ENCODE measurements at places on chromosomes 12 and 14.

- H3K27me3 ChIP-seq = no peaks in the 10 kb centered on the region
- no peak overlapping the region for H3K4me3 ChIP-seq
- H3K36me3 ChIP-seq = no peaks in the 10 kb centered on the region
- H3K4me1 ChIP-seq = no peaks in the 10 kb centered on the region
- DNase-seq = no peak
Measured at GRCh38 chr12:101733166-101733565, 6.1 kb downstream of the SYCP3 start.

DNA sequence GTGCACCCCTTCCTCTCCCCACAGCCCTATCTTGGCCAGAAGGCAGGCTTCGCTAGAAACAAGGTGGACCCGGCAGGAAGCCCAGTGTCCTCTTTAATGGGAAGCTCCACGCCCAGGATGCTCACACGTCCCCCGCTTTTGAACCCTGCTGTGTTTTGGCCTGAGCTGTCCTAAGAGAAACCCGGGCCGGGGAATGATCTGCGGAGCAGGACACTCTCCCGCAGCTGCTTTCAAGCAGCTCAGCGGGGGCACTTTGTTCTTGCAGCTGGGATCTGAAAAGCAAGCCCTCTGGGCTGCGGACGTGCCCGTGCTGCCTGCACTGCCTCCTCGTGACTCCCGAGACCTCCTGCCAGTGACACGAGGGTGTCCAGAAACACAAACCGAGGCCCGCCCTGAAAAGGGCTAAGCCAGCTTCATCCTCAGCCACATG lies 30.0 kb downstream of the SCARB1 start:
- no peaks in the 10 kb centered on the region for H3K36me3 ChIP-seq
- H3K4me3 ChIP-seq = no peak overlapping the region
- peak overlapping the region; percentile 59 for H3K27ac ChIP-seq

DNA sequence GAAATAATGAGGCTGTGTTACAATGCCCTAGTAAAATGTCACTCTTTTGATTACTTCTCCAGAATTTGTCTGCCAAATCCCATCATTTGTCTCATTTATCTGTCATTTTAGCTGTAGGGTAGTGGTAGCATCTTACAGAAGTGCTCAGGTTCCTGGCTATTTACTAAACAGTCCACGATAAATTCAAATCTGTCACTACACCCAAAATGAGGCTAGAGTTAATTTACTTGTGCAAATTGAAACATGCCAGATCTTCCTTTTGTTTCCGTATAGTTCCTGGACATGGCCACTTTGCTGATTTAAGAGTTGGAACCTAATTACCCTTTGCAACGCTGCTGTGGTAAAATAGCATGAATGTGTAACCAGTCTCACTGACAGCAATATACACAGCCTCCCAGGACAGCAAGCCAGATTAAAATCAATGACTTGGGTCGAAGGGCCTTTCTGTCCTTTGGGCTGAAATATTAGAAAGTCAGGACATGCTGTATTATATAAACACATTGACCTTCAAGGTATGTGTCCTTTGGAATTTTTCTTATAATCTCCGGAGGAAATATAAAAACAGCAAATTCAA lies 485.4 kb downstream of the MDGA2 start:
- H3K27me3 ChIP-seq = no peaks in the 10 kb centered on the region
- H3K36me3 ChIP-seq = no peaks in the 10 kb centered on the region
- no peak overlapping the region for H3K27ac ChIP-seq
- DNase-seq = no peak
- no peaks in the 10 kb centered on the region for H3K4me1 ChIP-seq
- H3K4me3 ChIP-seq = no peak overlapping the region

GRCh38 chr12:69284131-69284530 lies 44.8 kb downstream of the CPSF6 start:
- H3K27ac ChIP-seq = no peak overlapping the region
- H3K4me3 ChIP-seq = peak overlapping the region; percentile 36
- no peaks in the 10 kb centered on the region for H3K4me1 ChIP-seq
- DNase-seq = peak; percentile 62
- no peaks in the 10 kb centered on the region for H3K27me3 ChIP-seq
- no peaks in the 10 kb centered on the region for H3K36me3 ChIP-seq

DNA sequence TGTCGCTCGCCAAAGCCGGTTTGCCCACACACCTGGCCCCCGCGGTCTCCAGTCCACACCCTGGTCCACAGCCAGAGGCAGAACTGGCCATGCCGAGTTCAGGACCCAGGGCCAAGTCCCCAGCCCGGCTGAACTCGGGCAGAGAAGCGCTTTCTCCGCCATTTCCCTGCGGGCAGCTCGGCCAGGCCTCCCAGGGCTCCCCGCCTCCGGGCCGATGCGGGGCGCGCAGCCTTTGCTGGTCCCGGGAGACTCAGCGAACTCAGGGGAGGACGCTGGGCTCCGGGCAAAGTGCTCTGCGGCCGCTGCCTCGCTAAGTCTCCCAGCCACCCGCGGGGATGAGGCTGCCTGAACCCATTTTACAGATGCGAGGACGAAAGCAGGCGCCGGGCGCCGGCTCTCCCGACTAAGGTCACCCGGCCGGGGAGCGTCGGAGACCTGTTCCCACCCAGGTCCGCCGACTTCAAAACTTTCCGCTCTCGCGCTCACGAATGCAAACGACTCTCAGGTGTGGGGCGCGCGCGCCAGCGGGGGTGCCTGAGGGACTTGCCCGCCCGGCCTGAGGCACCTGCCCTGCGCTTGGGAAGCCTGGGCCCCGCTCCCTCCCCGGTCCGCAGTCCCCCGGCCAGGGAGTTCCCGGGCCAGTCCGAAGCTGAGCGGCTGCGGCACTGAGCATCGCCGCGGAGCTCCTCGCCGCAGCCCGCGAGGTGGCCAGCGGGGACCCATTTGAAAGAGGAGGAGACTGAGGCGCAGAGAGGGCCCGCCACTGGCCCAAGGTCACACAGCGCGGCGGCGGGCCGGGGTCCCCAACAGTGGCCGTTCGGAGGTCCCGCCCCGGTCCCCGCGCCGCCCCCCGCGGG lies 627 bp downstream of the TESC start:
- no peaks in the 10 kb centered on the region for H3K4me1 ChIP-seq
- peaks cover 4% of the 10 kb centered on the region for H3K27me3 ChIP-seq
- H3K36me3 ChIP-seq = no peaks in the 10 kb centered on the region
- DNase-seq = no peak
- peak overlapping the region; percentile 8 for H3K4me3 ChIP-seq

DNA sequence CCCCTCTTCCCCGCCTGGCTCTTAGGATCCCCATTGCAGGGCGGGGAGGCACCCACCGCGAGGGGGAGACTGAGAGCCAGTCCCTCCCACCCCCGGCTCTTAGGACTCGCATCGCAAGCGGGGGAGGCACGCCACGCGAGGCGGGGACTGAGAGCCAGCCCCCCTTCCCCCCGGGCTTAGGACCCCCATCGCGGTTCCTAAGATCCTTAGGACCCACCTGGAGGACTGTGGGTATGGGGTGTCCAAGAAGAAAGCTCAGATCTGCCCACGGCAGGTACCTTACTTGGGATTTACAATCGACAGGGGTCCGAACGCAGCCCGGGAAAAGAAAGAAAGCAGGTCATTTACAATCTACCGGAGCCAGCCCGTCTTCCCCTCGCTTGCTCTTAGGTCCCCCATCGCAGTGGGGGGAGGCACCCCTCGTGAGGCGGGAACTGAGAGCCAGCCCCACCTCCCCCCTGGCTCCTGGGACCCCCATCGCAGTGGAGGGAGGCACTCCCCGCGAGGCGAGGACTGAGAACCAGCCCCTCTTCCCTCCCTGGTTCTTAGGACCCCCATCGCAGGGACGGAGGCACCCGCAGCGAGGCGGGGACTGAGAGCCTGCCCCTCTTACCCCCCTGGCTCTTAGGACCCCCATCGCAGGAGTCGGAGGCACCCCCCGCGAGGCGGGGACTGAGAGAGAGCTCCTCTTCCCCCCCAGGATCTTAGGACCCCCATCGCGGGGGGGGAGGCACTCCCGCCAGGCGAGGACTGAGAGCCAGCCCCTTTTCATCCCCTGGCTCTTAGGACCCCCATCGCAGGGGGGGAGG lies 43.7 kb downstream of the DDX11 start:
- no peaks in the 10 kb centered on the region for H3K36me3 ChIP-seq
- H3K27me3 ChIP-seq = peaks cover 14% of the 10 kb centered on the region

Data from uterus (tissue), 4 donors.